ENCODE measurements at places on chromosomes 3 and 15.

- peak; percentile 96 for DNase-seq
Observed at GRCh38 chr15:78437762-78438618, at the start of gene IREB2. TSS of gene IREB2 (plus strand) at chr15:78438216. CDS start at chr15:78438338, 122 bp downstream.

GRCh38 chr3:126414961-126415660 is 20.4 kb downstream of the CFAP100 start:
- DNase-seq = no peak

DNA sequence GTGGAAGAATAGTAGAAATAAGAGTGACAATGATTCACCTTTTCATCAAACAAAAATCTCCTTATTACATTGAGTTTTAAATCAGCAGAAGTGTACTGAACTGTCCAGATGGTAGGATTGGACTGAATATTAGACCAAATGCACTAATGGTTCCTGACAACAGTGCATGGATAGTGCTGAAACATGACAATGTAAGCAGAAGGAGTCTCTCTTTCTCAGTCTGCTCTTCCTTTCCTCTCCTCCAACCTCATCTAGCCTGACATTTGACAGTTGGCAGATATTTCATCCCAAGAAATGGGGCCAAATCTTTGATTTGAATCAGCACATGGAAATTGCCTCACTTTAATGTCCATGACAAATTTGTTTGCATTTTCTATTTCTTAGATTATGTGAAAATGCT is 225.1 kb upstream of the PLSCR5 start:
- DNase-seq = no peak

DNA sequence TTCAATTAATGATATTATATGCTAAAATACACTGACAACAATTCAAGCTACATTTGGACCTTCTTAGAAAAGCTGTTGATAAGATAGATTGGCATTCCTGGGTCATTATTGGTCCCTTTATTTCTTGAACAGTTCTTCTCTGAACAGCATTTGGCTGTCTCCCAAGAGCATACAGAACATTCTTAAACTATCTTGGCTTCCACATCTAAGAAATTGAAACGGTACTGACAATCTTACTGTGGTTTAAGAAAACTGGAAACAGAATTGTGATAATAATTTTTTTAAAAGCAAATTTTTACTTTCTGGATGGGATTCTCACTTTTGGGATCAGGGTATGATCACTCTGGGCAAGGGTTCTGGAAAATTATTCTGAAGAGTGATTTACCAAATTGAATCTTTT is 161.7 kb upstream of the ZNF385D start:
- no peak for DNase-seq

DNA sequence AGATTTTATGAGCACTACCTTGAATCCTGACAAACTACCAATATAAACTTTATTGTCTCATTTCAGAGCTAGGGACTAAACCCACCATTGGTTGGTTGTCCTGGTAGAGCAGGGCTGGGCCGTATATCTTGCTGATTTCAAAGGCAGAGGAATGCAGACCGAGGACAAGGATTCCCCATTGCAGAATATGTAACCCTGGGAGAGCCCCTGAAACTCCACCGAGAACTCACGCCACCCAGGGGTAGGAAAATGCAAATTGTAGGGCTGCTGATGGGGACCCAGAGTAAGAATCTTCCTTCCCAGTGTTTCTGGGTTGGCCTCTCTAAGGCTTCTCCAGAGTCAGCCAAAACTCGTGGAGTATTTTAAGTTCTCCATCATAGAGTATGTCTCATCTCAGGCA is 235.3 kb downstream of the ABHD5 start:
- DNase-seq = no peak

- DNase-seq = peak; percentile 45
Observed at GRCh38 chr15:90482124-90483011, 47.4 kb upstream of the CRTC3 start.

DNA sequence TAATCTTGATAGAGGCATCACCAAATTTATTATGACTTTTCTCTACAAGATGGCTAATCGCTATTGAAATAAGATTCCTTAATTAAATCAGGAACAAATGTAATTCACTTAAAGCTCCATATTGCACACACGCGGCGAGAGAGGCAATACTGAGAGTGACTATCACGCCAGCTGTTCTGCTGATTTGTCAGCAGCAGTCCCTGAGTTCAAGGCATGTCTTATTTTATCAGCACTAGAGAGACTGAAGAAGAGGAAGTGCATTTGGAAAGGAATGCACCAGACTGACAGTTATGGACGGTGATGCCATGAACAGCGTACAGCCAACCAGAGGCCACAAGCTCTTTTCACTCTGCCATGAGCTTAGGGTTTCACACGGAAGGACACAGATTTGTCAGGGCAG is 83.6 kb upstream of the SLCO3A1 start:
- no peak for DNase-seq

Data from CD4-positive, alpha-beta T cell treated with Interleukin-17A for 4 hours (primary cell).